GM12864 (cell line): ENCODE measurements at places on chromosomes 3 and 15.

DNA sequence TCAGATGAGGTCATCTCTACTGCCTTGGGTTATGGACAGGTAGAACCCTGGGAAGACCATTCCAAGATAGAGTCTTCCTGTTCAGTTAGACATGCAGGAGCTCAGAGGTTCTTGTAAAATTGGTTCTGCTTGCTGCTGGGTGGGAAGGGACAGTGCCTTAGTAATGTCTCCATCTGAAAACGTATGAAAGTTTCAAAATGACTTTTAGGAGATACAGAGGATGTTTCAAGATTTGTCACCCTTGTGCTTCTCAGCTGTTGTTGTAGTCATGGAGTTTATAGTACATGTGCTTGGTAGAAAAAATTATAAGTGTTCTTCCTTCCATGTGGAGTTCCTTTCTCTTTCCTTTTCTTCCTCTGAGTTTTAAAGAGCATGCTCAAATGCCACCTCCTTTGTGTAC lies 885.2 kb upstream of the CFAP20DC start:
- DNase-seq, result peak; percentile 56

DNA sequence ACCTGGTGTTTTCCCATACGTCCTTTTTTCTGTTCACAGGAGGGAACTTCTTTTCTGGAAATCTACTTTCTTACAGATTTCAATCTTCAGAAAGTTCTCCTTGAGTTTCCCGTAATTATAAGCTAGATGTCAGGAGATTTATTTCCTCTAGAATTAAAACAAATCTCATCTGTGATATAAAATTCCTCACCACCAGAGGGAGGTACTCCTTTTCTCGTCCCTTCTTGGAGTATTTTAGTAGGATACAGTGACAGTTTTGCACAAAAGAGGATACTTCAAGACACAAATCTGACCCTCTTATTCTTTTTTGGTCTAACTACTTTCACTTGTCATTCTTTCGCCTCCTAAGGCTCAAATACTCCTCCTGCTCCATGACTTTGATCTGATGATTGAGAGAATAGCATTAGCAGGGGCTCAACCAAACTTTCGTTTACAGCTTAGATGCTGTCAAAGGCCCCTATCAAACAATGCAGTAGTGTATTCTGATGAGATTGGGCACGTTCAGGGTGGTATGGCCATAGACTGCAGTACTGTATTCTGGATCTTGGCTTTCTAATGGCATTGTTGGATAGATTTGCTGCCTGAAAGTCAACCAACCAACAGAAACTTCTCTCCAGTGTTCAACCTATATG lies 38.0 kb downstream of the TMEM41A start:
- no peak for DNase-seq

- no peak for DNase-seq
These were observed 80.6 kb downstream of the PCOLCE2 start for GRCh38 chr3:142808103-142808917.

GRCh38 chr15:92900731-92901071 lies 577 bp downstream of the CHD2 start:
- no peak for DNase-seq

- DNase-seq, result no peak
These were observed 121.1 kb downstream of the CBLB start for GRCh38 chr3:105747696-105748095.

GRCh38 chr3:128321418-128321817 lies 145.3 kb downstream of the DNAJB8 start:
- no peak for DNase-seq

DNA sequence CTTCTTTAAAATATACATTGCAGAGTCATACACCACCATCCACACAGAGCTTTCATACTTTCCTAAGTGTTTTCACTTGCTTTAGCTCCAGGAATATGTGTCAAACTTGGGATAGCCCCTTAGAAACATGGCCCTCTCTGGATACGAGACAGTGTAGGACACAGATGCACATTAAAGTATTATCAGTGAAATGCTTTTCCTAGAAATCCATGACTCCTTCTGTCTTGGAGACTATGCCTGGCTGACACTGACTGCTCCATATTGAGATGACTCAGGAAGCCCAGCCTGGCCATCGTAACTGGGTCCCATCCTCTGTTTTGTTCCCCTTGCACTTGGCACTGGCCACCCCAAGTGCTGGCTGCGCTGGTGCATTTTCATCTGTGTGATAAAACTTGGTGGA lies 204.8 kb downstream of the PDZRN3 start:
- no peak for DNase-seq

GRCh38 chr15:62278534-62278933 lies 113.4 kb upstream of the C2CD4B start:
- DNase-seq, result no peak

- DNase-seq, result no peak
These were observed 182.3 kb upstream of the LINGO1 start for GRCh38 chr15:77815015-77815414.

- DNase-seq, result no peak
These were observed 252.1 kb upstream of the TMCO5A start for GRCh38 chr15:37682304-37682703.
